Globus pallidus (tissue), 1 donor: ENCODE measurements at places on chromosomes 11 and 22.

DNA sequence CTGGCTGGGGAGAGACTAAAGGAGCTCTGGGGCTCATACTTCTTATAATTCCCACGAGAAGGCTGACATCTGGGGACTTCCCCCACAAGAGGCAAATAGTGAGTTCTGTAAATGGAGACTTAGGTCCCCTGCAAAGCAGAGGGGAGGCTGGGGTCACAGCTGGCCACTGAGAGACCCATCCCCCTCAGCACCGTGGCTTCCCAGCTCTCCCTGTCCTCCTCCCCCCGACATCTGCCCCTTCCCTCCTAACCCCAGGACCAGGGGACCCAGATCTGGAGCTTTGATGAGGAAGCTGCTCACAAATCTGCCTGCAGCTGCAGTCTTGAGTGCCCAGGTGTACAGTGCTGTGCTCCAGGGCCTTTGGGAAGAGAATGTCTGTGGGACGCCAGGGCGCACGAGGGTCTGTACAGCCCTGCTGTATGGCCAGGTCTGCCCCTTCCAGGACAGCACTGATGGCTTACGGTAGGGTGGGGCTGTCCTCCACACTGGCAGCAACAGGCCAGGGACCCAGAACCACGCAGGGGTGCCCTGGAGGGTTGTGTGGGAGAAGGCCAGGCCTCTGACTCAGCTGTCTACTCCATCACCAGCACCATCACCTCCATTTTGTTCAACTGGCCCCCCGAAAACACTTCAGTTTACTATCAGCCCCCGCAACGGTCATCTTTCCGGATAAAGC lies 1.1 kb downstream of the RGL4 start:
- no peak for DNase-seq

- DNase-seq, result no peak
These were observed 15.0 kb downstream of the MRTFA start for GRCh38 chr22:40621309-40622151.

GRCh38 chr11:32196137-32196536 lies 105.3 kb downstream of the RCN1 start:
- no peak for DNase-seq

DNA sequence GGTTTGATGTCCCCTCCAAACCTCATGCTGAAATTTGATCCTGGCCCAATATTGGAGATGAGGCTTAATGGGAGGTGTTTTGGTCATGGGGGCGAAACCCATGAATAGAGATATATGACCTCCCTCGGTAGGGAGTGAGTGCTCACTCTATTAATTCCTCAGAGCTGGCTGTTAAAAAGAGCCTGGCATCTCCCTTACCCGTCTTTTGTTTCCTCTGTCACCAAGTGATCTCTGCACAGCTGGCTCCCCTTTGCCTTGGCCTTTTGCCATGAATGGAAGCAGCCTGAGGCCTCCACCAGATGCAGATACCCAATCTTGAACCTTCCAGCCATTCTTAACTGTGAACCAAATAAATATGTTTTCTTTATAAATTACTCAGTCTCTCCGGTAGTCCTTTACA lies 4.5 kb upstream of the CCDC81 start:
- no peak for DNase-seq

DNA sequence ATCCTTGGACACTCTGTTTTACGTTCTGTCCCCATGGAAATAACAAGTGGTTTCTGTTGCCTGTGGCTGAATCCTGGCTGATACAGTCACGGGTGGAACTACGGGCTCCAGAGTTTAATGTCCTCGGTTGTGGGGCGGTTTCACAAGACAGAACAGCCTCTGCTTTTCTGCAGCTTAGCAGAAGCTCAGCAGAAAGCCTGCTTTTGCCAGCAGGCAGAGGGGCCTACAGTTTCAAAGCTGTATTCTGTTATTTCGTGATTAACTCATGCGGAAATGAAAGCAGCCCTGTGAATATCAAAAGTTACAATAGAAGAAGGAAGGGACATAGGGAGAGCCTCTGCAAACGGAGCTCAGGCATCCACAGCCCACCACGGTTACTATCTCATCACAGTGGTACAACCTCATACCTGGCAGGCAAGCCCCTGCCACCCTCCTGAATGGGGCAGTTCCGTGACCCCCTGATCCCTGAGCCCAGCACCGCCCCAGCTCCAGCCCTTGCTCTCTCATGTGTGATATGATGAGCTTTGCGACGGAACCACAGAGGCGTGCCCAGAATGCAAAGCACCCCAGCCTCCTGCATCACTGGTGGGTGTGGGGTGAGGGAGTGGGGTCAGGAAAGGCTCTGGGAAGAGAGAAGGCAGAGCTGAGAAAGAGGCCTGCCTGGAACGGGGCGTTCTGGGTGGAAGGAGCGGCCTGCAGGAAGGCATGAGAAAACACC lies 360.6 kb downstream of the BRD1 start:
- no peak for DNase-seq

DNA sequence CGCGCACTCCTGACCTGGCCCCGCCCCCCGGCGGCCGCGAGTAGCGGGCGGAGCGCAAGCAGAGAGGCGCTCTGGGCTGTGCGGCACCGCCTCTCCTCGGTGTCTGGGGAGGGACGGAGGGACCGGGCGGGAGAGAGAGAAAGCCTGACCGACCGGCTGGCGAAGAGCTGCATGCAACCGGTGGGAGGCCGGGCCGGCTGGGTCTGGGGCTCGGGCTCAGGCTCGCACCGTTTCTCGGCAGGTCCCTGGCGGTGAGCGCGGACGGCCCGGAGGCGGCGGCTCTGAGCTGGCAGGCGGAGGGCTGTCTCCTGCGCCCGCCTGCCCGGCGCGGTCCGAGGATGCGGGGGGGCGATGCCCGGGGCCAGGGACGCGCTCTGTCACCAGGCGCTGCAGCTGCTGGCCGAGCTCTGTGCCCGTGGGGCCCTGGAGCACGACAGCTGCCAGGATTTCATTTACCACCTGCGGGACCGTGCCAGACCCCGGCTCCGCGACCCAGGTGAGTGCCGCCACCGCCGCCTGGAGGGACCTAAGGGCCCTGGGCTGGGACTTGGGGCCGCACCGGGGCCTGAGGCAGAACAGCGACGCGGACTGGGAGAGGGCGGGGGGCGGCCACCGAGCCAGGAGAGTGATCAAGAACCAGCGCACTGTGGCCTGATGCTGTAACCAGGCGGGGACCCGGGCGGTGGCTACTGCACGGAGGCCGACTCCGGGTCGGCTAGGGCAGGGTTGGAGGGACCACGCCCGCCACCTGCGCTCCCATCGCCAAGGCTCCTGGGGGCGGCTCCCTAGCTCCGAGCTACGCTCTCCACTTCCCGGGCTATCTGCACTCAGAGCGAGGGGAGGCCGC lies at the start of gene SYT9:
Gene SYT9, plus strand, starts transcription at position 69 of the 847 bp plus-strand sequence. Its CDS starts 283 bp downstream, at position 352.
- DNase-seq, result peak; percentile 79

DNA sequence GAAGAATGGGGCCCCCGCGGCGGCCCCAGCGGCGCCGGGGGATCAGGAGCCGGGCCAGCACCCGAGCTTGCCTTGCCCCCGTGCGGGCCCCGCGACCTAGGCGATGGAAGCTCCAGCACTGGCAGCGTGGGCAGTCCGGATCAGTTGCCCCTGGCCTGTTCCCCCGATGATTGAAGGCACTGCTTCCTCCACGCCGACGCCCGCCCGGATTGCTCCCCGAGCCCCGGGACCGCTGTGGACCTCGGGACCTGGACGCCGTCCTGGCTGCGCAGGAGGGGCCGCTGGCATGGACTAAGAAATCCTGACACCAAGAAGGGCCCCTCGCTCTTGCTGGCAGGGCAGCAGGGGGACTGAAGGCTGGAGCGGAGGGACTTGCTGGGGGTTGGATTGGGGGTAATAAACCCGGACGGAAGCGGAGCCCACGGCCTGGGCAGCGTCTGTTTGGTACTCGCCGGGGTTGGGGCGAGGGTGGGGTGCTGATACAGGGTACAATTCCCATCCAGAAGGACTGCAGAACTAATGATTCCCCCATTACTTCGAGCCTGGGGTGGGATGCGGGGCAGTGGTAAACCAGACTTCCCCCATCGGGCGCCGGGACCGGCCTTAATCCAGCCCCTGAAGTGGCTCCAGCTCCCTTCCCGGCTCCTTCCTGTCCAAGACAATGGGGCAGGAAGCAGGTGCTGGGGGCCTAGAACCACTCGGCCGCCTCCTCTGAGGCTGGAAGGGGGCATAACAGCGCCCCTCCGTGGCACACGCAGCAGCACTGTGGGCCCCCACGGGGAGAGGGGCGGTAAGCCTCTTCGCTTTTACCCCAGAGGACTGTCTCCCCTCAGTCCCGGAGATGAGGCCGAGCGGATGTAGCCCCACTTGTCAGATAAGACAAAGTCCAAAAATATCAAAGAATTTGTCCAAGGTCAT lies 1.0 kb downstream of the CCDC85B start:
- no peak for DNase-seq

DNA sequence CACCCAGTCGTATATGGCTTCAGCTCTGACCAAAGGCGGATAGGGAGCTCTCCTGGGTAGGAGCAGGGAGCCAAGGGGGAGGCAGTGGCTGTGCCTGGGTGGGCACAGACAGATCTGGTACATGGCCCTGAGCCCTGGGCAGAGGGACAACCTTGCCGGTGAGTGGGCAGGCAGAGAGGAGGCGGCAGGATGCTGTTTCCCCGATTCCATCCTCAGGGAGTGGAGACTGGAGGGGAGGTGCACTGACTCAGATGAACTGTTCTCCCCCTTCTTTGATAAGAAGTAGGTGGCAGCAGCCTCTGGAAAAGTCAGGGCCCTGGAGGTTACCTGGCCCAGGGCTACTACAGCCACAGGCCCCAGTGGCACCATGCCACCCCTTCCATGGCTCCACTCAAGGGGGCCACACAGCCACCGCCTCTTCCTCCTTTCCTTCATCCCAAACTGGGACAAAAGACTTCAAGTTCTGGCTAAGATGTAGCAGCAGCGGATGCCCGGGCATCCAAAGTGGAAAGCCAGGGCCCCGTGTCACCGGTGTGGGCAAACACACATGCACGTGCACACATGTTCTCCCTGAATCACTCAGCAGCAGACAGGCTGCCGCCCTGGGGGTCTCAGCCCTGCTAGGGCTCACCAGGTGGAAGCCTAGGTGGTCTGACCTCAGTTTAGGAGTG lies 13.4 kb downstream of the CXCR5 start:
- DNase-seq, result no peak
